Fibroblast of villous mesenchyme (primary cell): ENCODE measurements at places on chromosomes 16 and 17.

- no peak for DNase-seq
These were observed 25.3 kb downstream of the ABCC6 start for GRCh38 chr16:16197966-16198365.

- DNase-seq: no peak
These were observed 1.9 kb upstream of the GDPD3 start for GRCh38 chr16:30115238-30115637.

DNA sequence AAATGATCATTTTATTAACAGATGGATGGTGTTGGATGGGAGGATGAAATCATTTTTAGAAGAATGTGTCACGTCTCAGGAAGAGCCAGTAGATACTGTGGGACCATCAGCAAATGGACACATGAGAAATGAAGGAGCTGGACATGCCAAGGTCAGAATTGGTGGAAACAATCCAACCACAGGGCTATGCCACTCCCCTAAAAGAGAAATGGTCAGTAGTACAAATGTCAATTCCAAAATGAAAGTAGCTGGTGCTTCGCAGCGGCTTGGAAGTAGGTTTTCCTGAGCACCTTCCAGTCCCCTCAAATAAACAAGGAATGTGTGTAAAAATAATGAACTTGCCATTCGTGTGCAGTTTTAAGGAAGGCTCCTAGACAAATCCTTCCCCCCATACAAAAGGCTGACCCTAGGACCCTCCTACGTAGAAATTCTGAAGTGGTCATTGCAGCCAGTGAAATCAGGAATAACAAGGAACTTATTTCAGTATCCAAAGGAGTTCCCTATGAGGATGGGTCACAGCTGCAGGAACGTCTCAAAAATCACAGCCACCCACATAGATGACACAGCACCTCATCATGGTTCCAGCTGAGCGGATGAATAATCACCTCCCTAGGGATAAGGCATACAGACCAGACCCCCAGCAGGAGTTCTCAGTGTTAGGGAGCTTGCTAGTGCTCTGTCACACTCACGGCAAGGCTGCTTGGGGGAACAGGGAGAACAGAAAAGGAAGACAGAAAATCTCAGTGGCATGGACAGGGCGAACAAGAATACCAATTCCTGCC is 239.2 kb downstream of the HS3ST3A1 start:
- DNase-seq: no peak

DNA sequence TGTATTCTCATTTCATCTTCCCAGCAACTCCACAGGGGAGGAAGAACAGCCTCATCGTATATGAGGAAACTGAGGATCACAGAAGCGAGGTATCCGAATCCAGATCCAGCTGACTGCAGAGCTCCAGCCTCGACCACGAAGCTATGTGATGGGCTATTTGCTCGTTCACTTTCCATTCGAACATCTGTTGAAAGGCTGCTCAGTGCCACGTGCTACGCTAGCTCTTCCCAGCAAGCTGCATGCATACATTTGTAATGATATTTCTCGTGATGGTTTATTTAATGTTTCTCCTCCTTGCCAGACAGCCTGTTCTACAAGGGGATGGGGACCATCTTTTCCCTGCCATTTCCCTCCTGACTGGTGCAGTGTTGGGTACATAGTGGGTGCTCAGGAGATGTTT is 48.4 kb upstream of the RCVRN start:
- no peak for DNase-seq

GRCh38 chr16:51550800-51551347 is 399.8 kb upstream of the SALL1 start:
- DNase-seq: no peak

GRCh38 chr17:81057079-81057730 is 22.3 kb downstream of the BAIAP2 start:
- DNase-seq: peak; percentile 82

DNA sequence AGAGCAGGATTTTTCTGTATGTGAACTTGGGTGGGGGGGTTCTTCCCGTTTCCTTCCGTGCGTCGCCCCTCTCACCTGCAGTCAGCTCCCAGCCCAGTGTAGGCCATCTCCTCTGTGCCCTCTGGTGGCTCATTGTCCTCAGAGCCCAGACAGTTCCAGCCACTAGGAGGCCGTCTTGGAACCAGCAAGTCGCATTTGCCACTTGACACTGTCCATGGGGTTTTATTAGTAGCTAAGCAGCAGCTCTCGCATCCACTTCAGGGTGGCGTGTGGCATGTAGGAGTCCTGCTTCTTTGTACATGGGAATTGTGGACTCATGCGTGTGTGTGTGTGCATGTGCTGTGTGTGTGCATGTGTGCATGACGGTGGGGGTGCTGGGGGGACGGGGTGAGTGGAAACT is 74.0 kb downstream of the SEC14L1 start:
- DNase-seq: peak; percentile 50

DNA sequence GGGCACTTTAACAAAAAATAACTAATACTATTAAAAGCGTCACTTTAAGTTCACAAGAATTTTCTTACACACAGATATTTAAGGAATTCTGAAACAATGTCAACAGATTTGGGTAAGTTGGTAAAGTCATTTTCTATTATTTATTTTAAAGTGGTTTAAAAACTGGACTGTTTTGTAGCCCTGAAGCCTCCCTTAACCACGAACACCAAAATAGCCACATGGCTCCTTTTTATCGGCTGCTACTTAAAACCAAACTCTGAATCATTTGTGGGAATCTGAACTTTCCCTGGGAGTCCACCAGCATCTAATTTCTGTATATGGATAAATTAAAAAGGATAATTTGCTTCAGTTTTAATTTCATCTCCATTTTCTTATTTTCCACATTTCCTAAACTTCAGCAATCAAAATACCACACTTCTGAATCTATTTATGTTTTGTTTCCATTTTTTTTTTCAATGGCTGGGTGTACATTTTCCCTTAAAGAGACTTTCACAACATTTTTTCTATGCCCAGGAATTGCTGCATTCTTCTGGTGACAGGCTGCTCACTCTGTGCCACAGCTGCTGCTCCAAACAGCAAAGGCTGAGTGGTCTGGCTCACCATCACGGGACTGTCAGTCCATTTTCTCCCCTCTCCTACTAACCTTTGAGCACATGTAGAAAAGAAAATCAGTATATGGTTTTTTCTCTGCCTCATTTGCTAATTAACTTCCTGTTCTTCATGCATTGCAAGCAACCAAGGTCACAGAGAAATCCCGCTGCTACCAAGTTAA is 255.5 kb upstream of the KCNJ16 start:
- DNase-seq: peak; percentile 65

- peak; percentile 84 for DNase-seq
These were observed 5.4 kb upstream of the BCAR1 start for GRCh38 chr16:75256696-75257343.

DNA sequence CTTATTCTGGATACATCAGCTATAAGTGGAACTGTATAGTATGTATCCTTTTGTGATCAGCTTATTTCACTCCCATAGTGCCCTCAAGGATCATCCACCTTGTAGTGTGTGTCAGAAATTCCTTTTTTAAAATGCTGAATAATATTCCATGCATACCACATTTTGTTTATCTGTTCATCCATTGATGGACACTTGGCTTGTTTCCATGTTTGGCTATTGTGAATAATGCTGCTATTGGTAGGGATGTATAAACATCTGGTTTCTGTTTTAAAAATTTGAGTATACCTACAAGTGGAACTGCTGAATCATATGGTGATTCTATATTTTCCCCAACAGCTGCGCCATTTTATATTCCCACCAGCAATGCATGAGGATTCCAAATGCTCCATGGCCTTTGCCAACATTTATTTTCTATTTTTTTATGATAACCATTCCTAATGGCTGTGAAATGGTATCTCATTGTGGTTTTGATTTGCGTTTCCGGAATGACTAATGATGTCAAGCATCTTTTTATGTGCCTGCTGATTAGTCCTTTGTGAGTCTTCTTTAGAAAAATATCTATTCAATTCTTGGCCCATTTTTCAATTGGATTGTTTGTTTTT is 11.6 kb downstream of the RCVRN start:
- peak; percentile 70 for DNase-seq

- peak; percentile 79 for DNase-seq
These were observed 21.1 kb downstream of the WIPI1 start for GRCh38 chr17:68435876-68436842.

GRCh38 chr17:59440757-59441463 is 109.5 kb downstream of the YPEL2 start:
- DNase-seq: peak; percentile 90

DNA sequence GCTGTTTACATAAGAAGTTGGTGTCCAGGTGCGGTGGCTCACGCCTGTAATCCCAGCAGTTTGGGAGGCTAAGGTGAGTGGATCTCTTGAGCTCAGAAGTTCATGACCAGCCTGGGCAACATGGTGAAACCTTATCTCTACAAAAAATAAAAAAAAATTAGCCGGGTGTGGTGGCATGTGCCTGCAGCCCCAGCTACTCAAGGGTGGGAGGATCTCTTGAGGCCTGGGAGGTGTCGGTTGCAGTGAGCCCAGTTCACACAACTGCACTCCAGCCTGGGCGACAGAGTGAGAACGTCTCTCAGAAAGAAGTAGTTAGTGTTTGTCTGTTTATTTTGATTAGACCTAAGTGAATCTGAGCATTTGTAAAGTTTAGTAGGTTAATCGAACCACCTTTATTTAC is 12.8 kb downstream of the DDX19A start:
- DNase-seq: no peak

DNA sequence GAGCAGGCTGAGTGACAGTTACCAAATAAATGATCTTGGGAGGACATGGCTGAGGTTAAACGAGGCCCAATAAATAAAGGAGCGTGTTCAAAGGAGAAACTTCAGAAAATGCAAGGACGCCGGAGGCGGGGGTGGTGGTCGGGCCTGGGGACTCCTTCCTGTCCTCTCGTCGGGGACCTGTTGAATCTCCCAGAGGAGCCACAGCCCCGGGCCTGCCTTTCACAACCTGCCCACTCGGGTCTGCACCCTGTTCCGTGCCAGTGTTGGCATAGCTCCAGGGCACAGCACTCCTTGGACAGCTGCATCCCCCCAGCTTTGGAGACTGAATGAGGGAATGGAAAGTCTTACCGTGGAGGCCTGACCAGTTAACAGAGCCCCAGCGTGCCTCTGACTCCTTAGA is 8.1 kb upstream of the TBX4 start:
- no peak for DNase-seq

- no peak for DNase-seq
These were observed 7.0 kb upstream of the CDC42EP4 start for GRCh38 chr17:73318836-73319235.

DNA sequence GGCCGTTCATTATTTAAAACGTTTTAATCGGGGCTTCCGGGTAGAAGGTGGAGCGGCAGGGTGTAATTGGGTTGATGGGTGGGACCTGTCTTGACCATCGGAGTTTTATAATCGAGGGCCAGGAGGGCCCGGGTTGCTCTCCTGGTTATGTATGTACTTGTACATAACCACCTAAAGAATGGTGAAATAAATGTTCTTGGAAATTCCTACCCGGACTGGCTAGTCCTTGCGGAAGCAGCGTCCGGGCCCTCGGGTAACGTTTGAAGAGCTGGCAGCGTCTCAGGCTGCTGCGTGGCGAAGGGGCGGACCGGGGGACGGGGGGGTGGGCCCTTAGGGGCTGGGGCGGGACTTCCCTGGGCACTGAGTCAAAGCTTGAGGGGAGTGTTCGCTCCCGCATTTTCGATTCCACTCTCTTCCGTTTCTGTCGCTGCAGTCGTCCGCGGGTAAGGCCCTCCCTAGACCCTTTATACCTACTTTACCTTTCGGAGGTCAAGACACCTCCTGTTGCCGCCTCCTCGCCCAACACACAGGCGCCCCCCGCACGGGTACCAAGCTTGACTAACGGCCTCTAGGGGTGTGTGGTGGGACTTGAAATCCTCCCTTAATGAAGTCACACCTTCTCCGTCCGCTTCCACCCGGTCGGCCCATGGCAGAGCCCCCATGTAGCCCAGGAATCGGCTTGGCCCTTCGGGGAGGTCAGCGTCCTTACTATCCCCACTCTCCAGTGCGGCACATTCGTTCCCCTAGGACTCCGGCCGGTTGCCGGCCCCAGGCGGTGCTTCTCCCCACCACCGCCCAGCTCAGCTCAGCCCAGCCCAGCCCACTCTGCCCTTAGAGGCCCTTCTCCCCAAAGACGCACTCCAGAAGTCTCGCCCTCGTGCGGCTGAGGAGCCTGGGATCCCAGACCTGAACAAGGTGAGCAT is at the start of gene TMEM106A:
Gene TMEM106A, plus strand, starts transcription at position 396 of the 923 bp plus-strand sequence. CDS start 1,167 bp downstream, outside the sequence.
- DNase-seq: peak; percentile 93

DNA sequence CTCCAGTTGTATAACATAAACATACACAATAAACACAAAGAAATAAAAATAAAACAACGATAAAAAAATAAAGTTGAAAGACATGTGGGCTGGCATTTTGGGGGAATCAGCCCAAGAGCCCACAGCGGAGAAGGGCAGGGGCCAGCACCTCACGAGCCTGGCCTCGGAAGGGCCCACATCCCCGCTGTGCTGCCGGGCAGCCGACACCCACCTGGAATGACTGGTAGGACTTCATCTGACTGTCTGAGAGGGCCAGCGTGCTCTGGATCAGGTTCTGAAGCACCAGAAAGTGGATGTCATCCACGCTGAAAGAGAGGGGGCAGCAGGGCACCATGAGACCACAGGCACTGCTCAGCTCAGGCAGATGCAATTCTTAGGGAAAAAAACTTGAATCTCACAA is 73.5 kb downstream of the GTF3C1 start:
- no peak for DNase-seq

- no peak for DNase-seq
These were observed 42.5 kb upstream of the ASIC2 start for GRCh38 chr17:33335491-33336173.

GRCh38 chr17:2250140-2251095 is 53.2 kb downstream of the SMG6 start:
- no peak for DNase-seq

DNA sequence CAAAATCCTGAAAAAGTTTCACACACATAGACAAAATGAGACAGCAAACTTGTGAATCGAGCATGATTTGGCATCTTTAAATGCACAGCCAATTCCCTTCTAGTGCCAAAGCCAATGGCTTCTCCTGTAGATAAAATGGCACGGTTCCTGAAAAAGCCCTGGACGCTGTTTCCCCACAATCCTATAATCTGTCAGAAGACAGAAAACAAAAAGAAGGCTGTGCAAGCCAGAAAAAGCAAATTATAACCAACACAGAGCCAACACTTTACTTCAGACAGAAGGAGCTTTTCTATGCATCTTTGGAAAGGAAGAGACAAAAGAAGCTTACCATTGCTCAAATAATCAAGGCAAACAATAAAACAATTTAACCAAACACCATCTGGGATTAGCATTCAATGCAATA is 23.8 kb downstream of the FAM222B start:
- DNase-seq: no peak

GRCh38 chr16:57192146-57192545 is 6.0 kb downstream of the RSPRY1 start:
- DNase-seq: no peak

DNA sequence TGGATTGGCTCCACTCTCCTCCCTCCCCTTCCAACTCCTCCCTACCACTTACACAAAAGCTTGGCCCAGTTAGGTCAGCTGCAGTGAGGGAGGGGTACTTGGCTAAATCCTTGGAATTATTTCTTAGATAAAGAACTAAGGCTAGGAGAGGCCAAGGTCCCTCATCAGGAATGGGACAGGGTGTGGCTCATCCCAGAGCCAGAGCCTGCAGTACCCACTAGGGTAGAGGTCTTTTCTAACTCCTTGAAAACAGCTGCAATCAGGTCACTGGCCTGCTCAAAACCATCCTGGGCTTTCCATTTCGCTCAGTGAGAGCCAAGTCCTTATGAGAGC is 1.9 kb upstream of the SLC46A1 start:
- DNase-seq: no peak
